ENCODE measurements at places on chromosomes 3 and 15.
A peak's percentile ranks its signal among the peaks of the same experiment; 100 is the strongest.

DNA sequence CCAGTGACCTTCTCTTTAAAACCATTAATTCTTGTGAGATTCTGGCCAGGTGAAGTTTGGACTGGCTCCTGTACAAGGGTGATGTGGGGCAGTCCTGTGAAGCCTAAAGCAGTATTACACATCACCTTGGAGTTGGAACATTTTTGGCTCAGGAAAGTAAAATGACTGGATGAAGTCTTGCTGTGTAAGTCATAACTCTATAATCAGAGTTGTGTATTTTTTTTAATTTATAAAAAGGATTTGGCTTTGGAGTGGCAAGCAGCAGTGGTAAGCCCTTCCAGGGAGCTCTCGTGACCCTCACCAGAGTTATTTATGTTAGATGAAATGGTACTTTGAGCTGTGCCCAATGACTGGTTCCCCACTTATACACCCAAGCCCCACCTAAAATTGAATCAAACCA, 331.2 kb upstream of the DCBLD2 start:
- no peak for DNase-seq

GRCh38 chr3:159818997-159819500, 169.6 kb upstream of the IL12A start:
- DNase-seq: no peak

- DNase-seq: no peak
Measured at GRCh38 chr3:149474250-149474817, at the start of gene TM4SF4. Gene TM4SF4, plus strand, starts transcription at chr3:149474697. Its CDS starts 181 bp downstream, at chr3:149474878.

- DNase-seq: no peak
Measured at GRCh38 chr3:13338996-13339395, 81.1 kb downstream of the NUP210 start.

GRCh38 chr3:53156368-53156834, 4.6 kb upstream of the PRKCD start:
- no peak for DNase-seq

DNA sequence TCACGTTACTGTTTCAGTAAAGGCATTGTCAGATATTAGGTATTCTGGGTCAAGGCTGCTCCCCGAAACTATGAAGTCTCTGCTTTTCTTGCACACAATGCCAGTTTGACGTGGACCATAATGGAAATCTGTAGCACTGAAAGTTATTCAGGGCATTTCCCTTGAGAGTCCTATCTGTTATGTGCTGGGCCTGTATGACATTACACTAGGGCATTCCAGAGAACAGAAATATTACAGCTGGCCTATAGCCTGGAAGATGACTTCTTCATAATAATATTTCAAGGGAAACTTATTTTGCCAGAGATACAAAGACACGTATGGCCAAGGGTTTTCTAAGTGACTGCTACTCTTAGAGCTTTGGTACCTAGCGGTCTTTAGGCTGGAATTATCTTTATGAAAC, 613.6 kb upstream of the CBLB start:
- DNase-seq: no peak

DNA sequence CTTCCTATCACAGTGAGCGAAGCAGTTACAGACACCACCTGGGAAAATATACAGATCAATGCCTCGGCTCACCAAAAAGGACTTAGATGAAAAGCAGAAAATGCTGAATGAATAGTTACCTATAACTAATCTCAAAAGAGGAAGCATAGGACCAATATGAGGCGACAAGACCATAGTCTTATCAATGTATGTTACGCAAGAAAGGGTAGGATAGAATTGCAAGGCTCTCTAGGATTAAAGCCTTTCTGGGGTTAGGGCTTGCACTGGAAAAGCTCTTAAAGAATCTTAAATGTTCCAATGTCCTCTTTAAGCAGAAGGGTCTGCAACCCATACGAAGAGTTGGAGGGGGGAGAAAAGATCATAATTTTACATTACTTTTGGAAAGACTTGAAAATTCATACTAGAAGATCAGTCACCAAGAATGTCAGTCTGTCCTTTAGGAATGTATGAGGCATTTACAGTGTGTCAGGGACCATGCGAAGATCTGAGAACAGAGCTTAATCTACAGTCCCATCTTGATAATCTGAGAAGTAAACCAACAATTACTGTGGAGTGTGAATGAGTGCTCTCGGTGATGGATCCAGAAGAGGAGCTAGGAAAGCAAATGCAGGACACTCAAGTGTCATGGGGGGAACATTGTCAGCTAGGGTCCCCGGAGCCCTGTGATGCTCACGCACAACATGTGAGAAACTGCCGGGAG, 185.9 kb downstream of the GREM1 start:
- no peak for DNase-seq

DNA sequence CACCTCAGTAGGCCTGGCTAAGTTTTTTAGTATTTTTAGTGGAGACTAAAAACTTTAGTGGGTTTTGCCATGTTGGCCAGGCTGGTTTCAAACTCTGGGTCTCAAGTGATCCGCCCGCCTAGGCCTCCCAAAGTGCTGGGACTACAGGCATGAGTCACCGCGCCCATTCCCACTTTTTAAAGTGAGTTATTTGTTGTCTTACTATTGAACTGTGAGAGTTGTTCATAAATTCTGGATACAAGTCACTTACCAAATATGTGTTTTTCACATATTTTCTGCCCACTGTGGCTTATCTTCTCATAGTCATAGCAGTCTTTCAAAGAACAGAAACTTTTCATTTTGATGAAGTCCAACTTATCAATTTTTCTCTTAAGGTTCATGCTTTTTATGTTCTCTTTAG, 29.9 kb upstream of the SPSB4 start:
- DNase-seq: no peak

- DNase-seq: peak; percentile 63
Measured at GRCh38 chr15:85618956-85619491, 175.7 kb downstream of the KLHL25 start.

GRCh38 chr3:168051070-168051469, 44.7 kb downstream of the GOLIM4 start:
- DNase-seq: no peak

GRCh38 chr3:181698263-181698954, 13.3 kb upstream of the SOX2 start:
- DNase-seq: no peak

GRCh38 chr3:86958534-86958933, 32.4 kb downstream of the VGLL3 start:
- no peak for DNase-seq
